ENCODE measurements at places on chromosomes 2 and 18.
A peak's percentile ranks its signal among the peaks of the same experiment; 100 is the strongest.

GRCh38 chr18:36530676-36531405, 233.3 kb downstream of the FHOD3 start:
- no peak for DNase-seq

DNA sequence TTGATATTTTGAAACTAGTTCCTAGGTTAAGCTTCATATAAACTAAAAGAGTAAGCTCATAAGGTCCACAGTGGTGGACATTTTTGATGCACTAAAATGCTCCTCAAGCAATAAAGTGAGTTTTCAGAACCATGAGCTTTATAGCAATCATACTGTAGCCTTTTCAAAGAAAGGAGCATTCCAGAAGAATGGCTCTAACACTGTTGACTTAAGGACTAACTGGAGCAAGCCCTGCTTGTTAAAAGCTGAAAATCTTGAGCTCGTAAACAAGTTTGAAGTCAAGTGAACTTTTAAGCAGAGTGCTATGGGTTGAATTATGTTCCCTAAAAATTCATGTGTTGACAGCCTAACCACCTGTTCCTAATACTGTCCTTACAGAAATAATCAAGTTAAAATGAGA, 38.0 kb downstream of the KYNU start:
- DNase-seq, result no peak

GRCh38 chr2:74379851-74380789, at the start of gene DCTN1:
TSS of gene DCTN1 (minus strand) at chr2:74380311. CDS start at chr2:74380037, 274 bp downstream.
- no peak for DNase-seq

DNA sequence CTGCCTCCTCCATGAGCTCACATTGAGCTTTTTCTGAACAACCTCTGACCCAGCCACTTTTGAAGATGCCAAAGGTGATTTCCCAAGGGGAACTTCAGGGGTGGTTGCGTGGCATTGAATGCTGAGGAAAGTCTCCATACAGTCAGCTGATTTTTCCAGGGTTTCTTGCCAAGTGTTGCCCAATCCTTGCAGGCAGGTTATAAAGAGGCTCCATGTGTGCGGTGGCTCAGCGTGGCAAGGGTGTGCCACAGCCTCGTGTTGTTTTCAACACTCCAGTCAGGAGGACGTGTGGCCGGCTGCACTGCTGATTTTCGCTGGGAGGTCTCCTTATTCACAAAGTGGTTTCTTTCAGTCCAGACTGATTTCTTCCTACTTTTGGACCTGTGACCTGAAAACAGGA, 81.4 kb upstream of the GATA6 start:
- DNase-seq, result no peak

GRCh38 chr18:44601447-44601846, 79.2 kb upstream of the SETBP1 start:
- DNase-seq, result peak; percentile 86

DNA sequence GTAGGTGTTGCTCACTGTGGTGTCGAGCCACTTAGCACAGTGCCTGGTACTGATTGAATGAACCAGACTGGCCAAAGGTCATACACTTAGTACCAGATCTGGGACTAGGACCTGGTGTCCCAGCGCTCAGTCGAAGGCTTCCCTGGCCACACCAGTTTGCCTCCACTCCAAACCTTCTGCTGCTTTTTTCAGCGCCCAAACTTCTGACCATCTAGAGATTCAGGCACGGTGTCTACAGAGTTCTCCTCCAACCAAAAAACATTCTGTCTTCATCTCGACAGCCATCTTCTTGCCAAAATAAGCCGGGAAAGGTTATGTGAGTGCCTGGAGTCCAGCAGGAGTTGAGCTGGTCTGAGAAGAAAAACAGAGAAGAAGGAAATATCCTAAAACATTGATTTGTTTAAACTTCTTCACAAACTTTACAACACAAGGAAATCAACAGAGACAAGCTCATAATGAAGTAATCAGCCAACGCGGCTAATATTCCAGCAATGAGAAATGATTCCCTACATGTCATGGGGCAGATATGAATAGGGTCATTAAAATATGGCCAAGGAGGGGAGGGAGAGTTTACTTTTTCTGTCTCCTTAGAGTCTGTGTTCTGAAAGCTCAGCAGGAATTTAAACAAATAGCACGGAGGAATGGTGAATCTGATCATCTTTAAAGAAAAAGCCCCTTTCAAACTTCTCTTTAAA, 2.3 kb upstream of the GLI2 start:
- DNase-seq, result no peak

DNA sequence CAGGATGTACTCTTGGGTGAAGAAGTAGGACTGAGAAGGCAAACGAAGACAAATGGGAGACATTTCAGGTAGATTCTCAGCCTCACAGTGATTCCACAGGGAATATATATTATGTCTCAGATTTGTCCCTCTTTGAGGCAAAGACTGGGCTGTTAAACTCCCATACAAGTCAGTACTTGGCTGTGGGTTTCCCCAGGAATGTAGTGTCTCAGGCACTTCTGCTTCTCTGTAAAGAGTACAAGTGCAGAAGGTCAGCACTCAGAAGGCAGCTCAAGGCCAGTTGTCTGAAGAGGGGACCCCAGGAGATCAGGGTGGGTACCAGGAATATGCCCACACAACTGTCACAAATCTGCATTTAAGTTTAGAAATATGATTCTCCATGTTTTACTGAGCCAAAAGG, 39.9 kb upstream of the COBLL1 start:
- no peak for DNase-seq

DNA sequence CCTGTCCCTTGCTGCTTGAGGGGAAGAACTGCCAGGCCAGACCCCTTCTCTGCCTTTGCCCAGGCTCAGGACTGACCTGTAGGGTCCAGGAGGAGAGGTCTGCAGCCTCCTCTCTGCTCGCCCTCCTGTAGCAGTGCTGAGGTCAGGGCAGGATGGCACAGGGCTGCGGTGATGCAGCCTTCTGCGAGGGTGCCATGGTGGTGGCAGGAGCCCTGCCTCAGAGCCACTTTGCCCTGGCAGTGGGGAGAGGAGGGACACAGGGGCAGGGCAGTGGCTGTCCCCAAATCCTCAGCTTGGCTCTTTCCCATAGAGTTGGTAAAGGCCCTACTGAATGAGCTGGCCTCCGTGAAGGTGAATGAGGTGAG, 884 bp downstream of the PROM2 start:
- no peak for DNase-seq

DNA sequence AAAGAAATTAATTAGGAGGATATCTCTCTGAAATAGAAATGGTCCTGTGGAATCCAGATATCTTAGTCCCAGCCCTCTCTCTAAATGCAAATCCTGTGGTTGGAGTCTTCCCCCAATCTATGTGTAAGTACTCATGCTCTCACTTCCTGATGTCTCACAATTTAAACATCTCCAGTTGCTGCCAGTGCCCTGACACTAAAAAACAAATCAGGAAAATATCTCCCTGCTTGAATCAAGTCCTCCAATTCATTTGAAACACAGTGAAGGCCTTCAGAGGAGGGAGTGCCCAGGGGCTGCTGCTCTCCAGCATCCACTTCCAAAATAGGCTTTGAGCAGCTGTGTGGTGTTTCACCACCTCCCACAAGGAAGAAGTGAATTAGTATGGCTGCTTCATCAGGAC, 413.8 kb downstream of the RAD51AP2 start:
- peak; percentile 57 for DNase-seq

DNA sequence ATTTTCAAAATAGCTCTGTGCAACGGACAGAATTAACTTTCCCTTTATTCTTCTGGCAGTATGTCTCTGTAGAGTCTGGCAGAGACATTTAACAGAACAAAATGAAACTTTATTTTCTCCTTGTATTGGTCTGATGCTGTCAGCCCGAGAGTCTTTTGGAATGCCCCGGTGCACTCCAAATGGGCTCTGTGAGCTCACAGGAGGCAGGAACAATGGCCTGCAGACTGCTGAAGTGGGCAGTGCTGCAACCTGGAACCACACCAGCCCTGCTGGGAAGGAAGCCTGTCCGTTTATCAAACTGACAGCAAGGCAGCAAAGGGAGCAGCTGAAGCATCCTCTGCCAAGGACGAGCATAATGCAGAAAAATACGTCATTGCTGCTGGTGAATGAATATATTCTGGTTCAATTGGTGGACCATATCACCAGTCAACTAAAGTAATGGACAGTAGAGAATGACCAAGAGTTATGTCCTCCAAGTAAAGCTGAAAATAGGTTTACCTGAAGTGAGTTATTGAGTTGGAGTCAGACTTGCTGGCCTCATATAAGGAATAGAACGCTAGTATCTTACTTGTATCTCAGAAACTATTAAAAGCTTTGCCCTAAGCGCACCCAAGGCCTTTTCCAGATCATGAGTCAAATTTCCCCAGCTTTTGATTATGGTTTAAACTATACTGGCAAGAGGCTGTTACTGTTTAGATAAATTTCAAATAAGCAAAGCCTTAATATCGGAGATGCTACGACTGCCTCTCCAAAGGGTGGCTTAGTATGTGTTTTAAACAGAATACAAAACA, 207.6 kb upstream of the TANK start:
- no peak for DNase-seq
